HCEC 1CT (cell line): ENCODE measurements at places on chromosomes 5 and 9.

GRCh38 chr9:94567271-94567670 is 12.4 kb downstream of the PCAT7 start:
- DNase-seq, result no peak

- DNase-seq, result no peak
Observed at GRCh38 chr9:104774831-104775573, 11.1 kb downstream of the NIPSNAP3B start.

DNA sequence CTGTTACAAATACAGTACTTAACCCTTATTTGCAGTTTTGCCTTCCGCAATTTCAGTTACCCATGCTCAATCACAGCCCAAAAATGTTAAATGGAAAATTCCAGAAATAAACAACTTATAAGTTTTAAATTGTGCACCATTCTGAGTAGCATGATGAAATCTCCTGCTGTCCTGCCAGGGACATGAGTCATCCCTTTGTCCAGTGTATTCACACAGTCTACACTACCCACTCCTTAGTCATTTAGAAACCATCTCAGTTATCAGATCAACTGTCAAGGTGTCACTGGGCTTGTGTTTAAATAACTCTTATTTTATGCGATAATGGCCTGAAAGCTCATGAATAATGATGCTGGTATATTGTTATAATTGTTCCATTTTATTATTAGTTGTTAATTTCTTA is 95.8 kb downstream of the PLCXD3 start:
- DNase-seq, result peak; percentile 94

DNA sequence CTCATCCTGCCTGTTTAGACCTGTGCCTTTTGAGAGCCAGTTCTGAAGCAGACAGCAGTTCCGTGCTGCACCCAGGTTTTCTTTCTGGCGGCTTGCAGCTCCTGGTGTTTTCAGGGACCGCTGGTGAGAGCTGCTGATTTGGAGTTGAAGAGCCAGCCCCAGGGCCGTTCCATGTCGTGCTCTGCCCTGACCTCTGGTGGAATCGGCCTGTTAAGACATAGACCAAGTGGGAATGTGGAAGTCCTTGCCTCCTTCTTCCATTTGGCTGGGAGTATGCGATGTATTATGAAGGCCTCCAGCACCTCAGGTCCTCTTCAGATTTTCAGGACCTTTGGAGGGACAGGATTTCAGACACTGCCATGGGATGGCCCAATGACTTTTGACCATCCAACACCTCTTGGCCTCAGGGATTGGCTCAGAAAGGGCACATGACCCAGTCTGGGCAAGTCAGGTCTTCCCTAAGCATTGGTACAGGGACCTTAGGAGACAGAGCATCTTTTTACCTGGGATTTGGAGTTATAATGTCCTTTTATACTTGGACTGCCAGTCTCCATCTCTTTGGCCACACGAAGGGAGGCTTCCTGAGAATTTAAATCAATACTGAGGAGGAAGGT is 136.1 kb upstream of the CLINT1 start:
- peak; percentile 58 for DNase-seq

DNA sequence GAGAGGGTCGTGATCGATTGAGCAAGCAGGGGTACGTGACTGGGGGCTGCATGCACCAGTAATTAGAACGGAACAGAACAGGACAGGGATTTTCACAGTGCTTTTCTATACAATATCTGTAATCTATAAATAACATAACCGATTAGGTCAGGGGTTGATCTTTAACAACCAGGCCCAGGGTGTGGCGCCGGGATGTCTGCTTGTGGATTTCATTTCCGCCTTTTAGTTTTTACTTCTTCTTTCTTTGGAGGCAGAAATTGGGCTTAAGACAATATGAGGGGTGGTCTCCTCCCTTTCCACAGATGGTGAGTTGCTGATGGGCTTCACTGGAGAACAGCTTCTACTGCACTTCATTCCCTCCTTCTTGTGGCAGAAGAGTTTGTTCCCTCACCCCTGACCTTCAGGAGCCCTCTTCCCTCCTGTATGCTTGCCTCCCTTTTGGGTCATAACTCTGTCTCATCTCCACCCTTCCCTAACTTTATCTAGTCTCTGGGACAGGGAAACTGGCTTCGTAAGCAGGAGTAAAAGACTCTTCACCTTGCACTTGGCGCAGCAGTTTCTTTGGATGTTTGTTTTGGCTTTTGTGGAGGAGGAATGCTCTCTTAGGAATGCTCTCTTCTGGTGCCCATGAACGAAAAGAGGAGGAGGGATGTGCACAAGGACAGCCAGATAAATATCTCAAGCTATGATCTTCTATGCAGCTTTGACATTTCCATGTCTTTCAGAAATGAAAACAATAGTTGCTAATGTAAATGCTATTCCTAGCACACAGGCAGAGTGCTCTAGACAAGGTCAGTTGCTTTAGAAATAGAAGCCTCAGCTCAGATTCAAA is 139.8 kb upstream of the RPS23 start:
- no peak for DNase-seq

GRCh38 chr5:98935206-98935605 is 6.4 kb upstream of the CHD1 start:
- DNase-seq, result no peak

DNA sequence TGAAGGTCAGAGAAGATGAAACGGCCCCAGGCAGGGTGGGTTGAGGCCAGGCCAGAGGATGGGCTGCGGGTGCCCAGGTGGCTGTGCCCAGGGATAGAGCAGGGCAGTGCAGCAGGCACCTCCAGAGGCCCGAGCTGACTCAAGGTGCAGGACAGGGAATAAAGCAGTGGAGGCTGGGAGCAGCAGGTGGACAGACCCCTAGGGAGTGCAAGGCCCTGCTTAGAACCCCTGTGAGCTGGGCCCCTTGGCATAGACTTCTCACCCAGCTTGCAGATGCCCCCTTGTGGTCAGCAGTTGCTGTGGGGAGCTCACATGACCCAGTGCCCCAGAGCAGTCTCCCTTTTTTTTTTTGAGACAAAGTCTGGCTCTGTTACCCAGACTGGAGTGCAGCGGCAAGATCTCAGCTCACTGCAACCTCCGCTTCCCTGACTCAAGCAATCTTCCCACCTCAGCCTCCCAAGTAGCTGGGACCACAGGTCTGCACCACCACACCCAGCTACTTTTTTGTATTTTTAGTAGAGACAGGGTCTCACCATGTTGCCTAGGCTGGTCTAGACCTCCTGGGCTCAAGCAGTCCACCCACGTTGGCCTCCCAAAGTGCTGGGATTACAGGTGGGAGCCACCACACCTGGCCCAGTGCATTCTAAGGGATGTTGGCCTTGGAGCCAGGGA is 118.8 kb downstream of the WNK2 start:
- peak; percentile 60 for DNase-seq

DNA sequence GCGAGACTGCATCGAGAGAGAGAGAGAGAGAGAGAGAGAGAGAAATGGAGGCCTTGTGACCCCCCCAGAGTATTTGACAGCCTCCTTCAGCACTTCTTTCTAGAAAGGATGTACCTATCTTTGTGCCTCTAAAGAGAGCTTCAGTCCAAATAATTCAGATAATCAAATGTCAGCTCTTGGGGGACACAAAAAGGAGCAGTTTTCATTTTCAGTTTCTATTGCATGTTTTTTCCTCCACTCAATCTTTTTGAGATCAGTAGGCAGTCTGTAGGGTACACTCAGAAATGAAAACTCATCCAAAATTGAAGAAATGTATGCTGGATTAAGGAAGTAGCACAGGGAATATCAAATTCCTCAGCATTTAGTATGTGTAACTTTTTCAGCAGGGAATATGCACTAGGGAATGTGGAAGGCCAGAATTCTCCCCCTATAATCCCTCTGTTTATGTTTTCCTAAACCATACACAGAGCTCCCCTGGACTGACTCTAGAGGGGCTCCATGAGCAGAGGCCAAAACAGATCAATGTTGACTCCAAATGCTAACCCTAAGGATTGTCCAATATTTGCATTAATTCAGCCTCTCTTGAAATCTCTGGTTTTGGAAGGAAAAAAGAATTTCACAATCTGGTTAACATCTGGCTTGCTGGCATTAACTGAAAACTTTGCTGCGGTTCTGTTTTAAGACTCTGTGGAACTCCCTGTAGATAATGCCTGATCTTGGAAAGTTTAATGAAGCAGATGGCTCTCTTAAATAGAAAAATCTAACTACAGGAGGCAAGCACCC is 250.1 kb downstream of the CEMIP2 start:
- no peak for DNase-seq

DNA sequence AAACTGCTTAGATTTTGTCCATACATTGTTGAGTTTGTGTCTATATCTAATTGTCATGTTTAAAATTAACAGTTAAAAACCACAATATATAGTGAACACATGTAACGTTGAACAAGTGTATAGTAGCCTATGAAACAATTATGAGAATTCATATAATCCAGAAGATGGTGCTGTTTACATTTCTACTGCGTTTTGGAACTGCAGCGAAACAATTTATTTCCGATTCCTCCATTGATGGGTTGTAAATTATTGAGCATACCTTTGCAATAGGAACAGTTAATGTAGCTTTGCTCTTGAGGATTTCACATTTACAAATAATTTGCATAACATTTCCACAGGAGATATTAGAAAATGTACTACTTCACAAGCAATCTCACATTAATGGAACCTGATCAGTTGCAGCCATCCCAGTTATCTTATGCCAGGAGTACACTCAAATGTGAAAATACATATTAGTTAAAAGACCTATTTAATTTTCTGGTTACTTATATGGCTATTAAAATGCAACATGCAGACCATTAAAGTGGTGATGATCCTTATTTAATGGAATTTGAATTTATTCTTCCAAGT is 411.8 kb downstream of the CDH10 start:
- DNase-seq, result no peak

DNA sequence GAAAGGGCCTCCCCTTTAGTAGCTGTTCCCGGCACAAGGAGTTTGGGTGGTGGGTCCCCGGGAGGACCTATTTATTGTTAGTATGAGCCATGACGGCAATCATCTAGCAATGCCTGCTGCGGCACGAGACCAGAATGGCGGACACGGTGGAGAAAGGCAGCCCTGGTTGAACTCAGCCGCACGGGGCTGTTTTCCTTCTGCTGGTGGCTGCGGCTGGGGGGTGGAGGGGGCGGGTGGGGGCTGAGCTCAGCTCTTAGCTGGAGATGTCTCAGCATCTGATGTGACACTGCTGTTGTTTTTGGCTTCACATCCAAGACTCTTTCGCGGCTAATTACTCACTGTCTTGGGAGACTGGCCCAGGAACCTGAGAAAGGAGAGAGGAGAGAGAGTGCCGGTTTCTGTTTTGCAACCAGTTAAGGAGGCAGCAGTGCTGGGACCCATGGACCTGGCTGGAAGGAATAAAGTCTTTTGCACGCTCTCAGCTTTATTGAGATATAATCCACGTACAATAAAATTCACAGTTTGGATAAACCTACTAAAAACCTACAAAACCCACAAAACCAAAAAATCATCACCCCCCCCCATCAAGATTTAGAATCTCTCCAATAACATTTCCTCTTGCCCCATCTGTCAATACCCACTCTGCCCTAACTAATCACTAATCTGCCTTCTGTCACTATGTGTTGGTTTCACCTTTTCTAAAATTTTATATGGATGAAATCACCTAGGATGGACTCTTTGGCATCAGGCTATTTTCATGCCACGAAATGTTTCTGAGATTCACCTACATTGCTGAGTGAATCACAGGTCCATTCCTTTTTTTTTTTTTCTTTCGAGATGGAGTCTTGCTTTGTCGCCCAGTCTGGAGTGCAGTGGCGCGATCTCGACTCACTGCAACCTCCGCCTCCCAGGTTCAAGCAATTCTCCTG is 81.8 kb upstream of the NEURL1B start:
- peak; percentile 87 for DNase-seq

- DNase-seq, result no peak
Observed at GRCh38 chr5:125375143-125375542, 628.7 kb upstream of the ZNF608 start.

GRCh38 chr5:61931236-61931635 is 374.8 kb upstream of the KIF2A start:
- no peak for DNase-seq

DNA sequence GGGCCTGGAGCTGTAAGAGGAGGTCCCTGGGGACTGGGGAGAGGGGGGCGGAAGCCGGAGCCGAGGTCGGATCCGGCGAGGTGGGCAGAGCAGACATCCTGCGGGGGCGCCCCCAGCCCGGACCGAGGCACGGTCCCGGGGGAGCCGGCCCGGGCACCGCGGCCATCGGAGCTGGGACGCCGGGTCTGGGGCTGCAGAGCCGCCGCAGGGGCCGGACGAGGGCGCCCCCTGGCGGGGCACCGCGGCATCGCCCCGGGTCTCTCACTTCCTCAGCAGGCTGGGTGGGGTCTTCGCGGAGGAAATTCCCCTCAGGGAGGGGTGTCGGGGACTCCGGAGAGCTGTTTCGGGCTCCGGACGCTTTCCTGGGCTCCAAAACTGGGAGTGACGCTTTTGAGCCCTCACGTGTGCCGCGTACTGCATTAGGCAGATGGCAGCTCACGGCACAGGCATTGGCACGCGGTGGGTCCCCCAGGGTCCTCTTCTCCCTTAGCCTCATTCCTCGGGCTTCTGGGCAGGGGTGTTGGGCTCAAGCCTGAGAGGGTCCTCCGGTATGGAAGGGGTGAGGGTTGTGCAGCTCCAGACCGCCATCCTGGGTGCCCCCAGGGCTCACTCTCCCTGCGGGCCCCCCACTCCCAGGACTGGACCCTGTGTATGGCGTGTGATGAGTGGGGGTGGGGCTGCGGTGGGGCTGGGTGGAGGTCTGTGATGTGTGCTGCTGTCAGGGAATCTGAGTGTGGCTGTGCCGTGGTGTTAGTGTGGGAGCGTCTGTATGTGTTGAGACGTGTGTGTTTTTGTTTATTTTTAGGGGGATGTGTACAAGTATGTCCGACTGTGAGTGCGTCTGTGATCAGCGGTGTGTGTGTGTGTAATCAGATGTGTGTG is 29.6 kb downstream of the LHX2 start:
- no peak for DNase-seq

DNA sequence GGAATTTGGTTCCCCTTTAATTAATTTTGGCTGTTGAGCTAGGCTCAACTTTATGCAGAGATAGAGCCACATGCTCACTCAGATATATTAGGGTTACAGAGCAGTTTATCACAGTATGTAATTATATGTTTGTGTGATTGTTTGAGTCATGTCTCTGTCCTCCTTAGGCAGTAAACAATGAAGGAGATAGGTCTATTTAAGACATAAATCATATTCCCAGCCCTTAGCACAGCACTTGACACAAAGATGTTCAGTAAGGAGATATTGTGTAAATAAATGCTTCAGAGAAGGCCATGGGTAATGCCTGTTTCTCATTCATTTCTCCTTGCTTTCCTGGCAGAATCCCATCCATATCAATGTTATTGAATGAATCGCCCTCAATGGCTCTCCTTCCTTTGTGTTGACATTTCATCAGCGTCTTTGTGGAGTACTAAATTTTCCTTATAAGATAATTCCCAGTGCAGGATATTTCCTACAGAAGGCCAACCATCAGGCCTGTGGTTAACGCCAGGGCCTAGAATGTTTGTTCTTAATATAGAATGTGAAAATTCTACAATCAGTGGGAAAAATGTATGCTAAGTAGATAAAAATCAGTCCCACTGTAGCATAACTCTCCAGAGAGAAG is 408.0 kb downstream of the EBF1 start:
- DNase-seq, result no peak

DNA sequence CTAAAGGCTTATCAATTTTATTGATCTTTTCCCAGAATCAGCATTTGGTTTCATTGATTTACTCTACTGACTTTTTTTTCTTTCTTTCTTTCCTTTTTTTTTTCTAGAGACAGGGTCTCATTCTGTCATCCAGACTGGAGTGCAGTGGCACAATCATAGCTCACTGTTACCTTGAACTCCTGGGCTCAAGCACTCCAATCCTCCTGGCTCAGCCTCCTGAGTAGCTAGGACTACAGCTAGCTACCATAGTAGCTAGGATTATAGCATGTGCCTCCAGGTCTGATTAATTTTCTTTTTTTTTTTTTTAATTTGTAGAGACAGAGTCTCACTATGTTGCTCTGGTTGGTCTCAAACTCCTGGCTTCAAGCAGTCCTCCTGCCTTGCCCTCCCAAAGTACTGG is 11.7 kb downstream of the MLANA start:
- DNase-seq, result no peak

- DNase-seq, result no peak
Observed at GRCh38 chr9:129501771-129502319, 119.1 kb downstream of the C9orf50 start.
